RPMI8226 (cell line): ENCODE measurements at places on chromosomes 7 and 10.

GRCh38 chr10:125448596-125448995 is 234.4 kb downstream of the TEX36 start:
- peak; percentile 33 for DNase-seq

GRCh38 chr7:47965456-47965855 is 14.0 kb downstream of the HUS1 start:
- no peak for DNase-seq

DNA sequence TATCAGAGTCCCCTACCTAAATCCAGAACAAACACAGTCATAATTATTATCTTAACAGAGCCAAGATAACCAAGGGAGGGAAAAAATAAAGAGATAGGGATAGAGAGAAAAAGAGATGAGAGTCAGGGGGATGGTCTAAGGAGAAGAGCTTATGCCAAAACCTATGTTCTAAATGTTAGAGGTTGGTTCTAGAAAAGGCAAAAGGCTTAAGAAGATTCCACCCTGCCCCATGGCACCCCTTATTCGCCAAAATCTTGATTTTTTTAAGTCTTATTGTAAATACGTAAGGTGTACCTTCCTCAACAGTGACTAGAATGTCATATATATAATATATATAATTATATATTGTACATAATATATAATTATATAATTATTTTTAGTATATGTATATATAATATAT is 29.6 kb upstream of the CTNNA3 start:
- DNase-seq = no peak

GRCh38 chr10:31656851-31657433 is 271.7 kb downstream of the ARHGAP12 start:
- DNase-seq = no peak

GRCh38 chr7:113175525-113176104 is 57.3 kb upstream of the SMIM30 start:
- no peak for DNase-seq

- DNase-seq = no peak
These were observed 96.8 kb upstream of the PCBD1 start for GRCh38 chr10:70984986-70985722.

- no peak for DNase-seq
These were observed 39.1 kb downstream of the LHPP start for GRCh38 chr10:124500757-124501156.

DNA sequence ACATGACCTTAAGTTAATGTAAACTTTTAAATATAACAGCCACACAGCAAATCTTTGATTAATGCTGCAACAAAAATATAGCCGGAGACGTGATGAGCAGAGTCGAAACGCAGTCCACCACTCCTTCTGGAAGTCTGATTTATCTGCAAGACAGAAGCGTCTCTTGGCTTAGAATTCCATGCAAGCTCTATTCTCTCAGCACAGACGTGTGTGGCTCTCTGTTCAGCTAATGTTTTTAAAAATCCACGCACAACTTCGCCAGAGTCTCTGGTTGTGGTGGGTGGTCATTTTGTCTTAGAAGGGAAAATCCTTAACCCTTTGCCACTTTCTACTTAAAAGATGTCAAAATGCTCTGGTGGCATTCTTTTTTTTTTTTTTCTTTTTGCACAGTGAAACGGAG is 438.0 kb upstream of the MGMT start:
- no peak for DNase-seq

GRCh38 chr7:44438816-44439215 is 51.6 kb downstream of the NUDCD3 start:
- no peak for DNase-seq

- DNase-seq = no peak
These were observed 64.6 kb upstream of the CALN1 start for GRCh38 chr7:72476608-72477305.

DNA sequence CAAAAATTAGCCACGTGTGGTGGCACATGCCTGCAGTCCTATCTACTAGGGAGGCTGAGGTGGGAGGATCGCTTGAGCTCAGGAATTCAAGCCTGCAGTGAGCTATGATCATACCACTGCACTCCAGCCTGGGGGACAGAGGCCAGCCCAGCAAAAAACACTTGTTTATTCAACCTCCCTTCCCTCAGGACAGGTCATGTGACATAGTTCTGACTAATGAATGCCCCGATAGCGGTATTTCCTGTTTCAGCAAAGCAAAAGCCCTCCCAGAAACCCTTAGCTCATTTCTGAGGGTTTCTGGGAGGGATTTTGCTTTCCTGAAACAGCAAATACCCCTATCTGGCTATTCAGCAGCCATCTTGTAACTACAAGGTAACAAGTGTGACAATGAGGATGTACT is 157.1 kb downstream of the GATA3 start:
- no peak for DNase-seq

- no peak for DNase-seq
These were observed 7.0 kb downstream of the TMEM243 start for GRCh38 chr7:87212498-87212897.

DNA sequence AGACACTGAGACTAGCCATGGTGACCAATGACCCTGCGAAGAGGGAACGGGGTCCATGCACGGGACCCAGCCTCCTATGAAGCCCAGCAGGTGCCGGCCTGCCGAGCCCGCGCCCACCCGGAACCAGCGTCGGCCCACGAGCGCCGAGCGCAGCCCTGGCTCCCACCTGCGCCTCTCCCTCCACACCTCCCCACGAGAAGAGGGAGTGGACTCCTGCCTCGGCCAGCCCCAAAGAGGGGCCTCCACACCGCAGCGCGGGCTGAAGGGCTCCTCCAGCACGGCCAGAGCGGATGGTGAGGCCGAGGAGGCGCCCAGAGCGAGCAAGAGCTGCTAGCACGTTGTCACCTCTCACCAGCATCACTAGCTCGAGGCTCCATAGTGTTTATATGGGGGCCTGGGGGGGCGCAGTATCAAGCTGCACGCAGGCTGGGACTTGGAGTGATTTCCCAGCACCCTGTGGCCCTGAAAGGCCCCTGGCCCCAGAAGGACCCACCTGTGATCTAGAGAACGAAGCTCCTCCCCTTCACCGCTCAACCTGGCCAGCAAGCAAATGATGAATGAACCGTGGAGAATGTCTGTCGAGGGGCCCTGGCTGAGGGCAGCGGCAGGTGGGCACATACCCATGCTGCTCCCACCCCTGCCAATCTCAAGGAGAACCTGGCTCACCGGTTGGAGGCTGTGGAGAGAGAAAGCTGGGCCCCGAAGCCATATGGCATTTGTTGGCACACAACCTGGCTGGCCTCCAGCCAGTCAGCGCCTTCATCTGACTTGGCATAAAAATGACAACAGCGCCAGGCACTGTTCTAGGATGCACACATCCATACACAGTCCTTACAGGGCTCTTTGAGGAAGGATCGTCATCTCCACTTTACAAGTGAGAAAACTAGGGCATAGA is 30.7 kb downstream of the GHRHR start:
- DNase-seq = no peak

GRCh38 chr7:151416112-151416940 is 6.5 kb upstream of the WDR86 start:
- DNase-seq = no peak

DNA sequence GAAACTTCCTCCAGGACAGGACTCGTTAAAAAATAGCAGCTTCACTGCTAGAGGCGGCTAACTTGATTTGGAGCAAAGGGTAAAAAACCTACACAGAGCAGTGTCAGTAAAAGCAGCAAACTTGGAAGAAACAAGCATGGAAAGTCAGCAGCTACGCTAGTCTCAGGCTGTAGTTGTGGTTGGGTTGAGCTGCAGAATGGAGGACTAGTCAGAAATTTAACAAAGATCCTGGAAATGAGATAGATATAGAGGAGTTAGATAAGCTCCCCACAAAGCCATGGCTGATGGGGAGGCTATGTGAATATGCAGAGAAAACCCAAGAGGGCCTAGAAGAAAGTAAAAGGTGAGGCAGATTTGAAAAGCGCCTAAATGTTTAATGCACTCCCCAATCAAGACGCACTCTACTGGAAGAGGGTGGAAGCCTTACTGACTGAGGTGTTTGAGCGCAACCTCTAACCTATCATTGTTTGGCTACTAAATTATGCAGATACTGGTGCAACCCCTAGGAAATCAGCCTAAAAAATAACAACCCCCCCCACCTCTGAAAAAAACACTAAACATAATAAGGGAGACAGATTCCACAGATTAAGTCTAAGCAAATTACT is 99.7 kb upstream of the TMEM168 start:
- DNase-seq = no peak

DNA sequence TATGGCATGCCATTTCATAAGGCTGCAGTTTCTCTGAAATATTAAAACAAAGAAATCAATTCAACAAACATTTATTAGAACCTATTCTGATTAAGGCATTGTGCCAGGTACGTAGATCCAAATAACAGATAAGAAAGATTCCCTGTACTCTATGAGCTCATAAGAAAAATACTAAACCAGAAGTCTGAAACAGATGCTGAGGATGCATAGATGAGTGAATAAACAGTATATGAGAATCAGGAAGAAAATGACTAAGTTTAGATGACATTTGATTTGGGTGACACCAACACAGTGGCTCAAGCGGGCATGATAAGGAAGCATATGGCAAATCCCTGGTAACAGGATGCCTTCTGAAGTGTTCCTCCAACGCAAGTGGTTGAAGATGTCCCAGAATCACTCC is 477.2 kb downstream of the PARD3 start:
- no peak for DNase-seq

DNA sequence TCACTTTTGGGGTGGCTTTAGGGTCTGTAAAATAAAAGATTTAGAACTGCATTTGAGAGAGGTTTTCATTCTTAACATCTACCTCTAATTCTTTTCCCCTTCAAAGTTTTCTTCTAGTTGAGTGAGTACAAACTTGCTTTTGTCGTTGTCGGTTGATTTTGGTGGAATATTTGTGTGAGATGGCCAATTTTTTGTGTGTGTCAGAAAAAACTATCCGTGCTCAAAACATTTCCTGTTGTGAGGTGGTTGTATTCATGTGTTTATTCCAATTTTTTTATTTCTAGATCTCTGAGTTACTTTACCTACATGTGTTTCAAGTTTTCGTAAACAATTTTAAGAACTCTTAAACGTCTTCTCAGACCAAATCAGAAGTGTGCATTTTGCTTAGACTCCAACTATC is 1.6 kb downstream of the AHR start:
- no peak for DNase-seq

- no peak for DNase-seq
These were observed 29.8 kb downstream of the NRP1 start for GRCh38 chr10:33304423-33305225.

DNA sequence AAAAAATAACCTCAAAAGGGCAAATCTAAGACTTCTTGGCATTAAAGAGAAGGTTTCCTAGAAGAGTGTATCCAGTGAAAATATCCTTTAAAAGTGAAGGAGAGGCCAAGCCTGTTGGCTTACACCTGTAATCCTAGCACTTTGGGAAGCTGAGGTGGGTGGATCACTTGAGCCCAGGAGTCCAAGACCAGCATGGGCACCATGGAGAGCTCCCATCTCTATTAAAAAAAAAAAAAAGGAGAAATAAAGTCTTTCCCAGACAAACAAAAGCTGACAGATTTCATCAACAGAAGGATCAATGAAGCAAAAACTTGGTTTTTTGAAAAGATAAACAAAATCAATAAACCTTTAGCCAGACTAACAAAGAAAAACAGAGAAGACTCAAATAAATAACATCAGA is 67.6 kb upstream of the ZNF800 start:
- no peak for DNase-seq

- no peak for DNase-seq
These were observed 173.9 kb downstream of the RNLS start for GRCh38 chr10:88409236-88409635.

- no peak for DNase-seq
These were observed 256.5 kb downstream of the FRMD4A start for GRCh38 chr10:14074062-14074884.

GRCh38 chr7:10211016-10211415 is 762.7 kb upstream of the PHF14 start:
- no peak for DNase-seq

DNA sequence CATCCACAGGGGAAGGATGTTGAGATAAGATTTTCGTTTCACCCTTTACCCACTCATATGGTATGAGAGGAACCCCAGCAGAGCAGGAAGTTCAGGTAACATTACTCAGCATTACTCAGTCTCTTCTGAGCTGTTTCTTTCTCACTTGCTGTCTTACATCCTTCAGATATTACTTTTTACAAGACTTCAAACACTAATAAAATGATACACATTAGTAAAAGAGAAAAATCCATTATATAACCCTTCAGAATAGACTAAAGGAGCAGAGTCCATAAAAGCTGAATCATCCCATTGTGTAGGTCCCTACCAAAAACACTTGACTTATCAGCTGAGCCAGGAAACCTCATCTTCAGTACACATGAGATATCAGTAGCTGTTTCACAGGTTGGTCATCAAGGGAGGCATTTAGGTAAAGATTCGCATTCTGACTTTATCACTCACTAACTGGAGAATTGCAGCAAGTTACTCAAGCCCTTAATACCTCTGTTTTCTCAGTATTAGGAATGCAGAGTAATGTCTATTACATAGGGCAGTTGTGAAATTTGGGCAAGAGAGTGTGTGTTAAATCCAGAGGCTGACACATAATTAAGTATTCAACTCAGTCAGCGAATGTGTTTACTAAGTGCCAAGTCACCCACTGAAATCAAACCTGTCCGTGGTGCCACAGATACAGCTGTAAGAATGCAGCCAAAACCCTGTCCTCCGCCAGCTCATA is 44.7 kb downstream of the KLF6 start:
- DNase-seq = no peak

DNA sequence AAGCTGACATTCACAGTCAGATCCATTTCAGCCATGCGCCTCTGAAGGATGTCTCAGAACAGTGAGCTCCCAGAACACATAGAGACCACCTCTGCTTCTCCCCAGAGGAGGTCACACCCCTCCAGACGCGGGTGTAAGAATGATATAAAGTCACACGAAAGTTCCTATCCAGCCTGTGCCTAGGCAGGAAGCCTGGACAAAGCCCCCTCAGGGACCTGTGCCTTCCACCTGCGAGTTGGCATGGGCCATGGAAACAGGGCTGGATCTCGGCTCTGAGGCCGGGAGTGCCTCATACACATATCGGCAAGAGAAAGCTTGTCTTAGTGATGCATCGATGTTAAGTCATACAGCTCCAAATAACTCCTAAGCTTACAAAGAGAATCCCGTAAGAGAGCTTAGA is 5.0 kb downstream of the VIPR2 start:
- no peak for DNase-seq

DNA sequence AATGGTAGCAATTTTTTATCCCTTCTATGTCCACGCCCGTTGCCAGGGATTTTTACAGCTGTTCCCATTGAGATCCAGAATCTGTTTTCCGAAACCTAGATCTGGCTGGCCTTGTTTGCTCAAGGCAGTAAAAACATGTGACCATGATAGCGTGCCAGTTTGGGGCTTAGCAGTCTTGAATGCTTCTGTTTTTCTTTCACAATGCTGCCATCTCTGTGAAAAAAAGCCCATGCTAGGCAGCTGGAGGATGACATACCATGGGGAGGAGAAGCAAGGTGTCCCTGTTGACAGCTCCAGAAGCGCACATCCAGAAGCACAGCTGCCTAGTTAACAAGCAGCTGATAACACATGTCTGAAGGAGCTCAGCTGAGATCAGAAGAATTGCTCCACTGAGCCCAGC is 2.2 kb upstream of the ZNF92 start:
- no peak for DNase-seq

GRCh38 chr7:24125765-24126164 is 158.2 kb upstream of the NPY start:
- no peak for DNase-seq

- DNase-seq = no peak
These were observed 1570.6 kb upstream of the LRRTM3 start for GRCh38 chr10:65355141-65355680.
